ENCODE measurements at places on chromosomes 1 and 21.

- DNase-seq, result no peak
Observed at GRCh38 chr1:110870721-110871388, 2.1 kb upstream of the CD53 start.

DNA sequence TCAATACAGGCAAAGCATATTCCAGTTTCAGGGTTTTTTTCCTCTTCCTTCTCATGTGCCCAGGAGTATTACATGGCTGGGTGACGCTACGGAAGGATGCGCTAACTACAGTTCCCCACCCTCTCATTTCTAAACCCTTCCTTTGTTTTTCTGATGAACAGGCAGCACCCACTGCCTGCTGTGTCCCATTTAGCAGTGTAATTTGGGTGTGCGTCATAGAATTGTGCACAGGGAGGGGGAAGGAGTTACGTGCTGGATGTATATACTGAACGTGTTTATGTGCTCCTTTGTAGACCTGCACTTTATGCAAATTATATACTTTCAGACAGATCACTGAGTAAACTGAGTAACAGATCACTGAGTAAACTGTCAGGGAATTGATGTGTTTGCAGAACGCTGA is 44.5 kb downstream of the ELAPOR1 start:
- no peak for DNase-seq

DNA sequence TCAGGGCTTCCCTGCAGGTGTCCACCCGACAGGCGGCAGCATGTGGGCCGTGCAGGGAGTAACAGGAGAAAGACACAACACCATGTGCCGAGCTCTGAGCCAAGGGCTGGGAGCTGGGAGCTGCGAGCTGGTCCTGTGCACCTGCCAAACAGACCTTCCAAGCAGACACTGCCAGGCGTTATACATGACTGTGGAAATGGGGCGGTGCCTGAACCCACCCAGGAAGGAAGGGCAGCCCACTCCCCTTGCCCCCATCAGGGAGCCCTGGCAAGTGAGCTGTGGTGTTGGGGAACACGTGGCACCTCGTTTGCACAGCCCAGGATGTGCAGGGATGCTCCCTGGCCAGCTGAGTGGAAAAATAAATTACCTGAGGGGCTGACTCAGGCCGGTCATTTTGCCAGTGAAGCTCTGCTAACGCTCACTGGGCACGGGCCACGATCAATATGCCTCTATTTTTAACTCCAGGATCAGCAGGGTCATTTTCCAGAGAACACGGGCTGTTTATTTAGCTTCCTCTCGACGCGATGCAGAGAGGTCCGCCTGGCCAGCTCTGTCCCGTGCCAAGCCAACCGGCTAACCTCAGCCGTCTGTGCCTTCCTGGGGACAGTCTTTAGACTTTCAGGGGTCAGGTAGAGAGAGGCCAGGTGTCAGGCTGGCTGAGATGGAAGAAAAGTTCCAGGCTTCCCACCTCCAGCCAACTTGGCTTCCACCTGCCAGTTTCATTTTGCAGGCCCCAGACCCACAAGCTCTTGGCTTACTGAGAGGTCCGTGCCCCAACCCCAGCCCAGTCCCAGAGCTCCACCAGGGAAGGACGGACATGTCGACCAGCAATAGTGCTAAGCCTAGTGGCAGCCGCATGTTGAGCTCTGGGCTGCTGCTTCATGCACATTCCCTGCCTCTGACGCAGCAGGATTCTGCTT is 196.7 kb upstream of the VAMP3 start:
- no peak for DNase-seq

GRCh38 chr1:153597206-153597605 is 15.7 kb downstream of the S100A16 start:
- no peak for DNase-seq

DNA sequence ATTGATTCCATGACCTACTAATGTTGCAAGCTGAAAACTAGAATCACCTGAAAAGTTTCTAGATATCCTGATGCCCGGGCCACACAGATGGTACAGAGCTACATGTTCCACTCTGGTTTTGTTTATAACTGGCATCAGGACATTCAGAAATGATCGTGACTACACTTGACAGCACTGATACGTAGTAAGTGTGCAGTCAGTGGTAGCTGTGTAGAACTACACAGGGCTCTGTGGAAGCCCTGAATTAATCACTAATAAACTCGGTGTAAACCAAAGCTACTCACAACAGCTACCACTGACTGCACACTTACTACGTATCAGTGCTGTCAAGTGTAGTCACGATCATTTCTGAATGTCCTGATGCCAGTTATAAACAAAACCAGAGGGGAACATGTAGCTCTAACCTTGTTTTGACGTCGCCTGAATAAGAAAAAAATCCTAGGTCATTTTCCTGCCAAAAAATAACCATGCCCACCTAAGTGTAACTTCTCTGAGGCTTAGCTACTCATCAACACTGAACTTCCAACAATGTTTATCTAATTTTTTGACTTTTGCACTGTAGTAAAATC is 149.7 kb downstream of the TGFBR3 start:
- DNase-seq, result no peak

- no peak for DNase-seq
Observed at GRCh38 chr1:2348346-2349325, 42.7 kb downstream of the MORN1 start.

DNA sequence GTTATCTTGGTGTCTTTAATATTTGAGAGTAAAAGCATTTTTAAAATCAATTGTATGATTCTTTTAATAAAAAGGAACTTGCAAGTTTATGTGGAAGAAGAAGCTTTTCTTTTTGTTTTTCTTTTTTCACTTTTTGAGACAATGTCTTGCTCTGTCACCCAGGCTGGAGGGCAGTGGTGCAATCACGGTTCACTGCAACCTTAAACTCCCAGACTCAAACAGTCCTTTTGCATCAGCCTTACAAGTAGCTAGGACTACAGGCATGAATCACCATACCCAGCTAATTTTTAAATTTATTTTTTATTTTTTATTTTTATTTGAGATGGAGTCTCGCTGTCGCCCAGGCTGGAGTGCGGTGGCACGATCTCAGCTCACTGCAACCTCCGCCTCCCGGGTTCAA is 34.1 kb downstream of the CMPK1 start:
- no peak for DNase-seq

GRCh38 chr1:77133731-77134358 is 85.4 kb downstream of the PIGK start:
- DNase-seq, result no peak

GRCh38 chr1:212667223-212668139 is 32.2 kb downstream of the BATF3 start:
- DNase-seq, result peak; percentile 61

GRCh38 chr21:42232176-42232825 is 13.4 kb downstream of the ABCG1 start:
- peak; percentile 34 for DNase-seq

DNA sequence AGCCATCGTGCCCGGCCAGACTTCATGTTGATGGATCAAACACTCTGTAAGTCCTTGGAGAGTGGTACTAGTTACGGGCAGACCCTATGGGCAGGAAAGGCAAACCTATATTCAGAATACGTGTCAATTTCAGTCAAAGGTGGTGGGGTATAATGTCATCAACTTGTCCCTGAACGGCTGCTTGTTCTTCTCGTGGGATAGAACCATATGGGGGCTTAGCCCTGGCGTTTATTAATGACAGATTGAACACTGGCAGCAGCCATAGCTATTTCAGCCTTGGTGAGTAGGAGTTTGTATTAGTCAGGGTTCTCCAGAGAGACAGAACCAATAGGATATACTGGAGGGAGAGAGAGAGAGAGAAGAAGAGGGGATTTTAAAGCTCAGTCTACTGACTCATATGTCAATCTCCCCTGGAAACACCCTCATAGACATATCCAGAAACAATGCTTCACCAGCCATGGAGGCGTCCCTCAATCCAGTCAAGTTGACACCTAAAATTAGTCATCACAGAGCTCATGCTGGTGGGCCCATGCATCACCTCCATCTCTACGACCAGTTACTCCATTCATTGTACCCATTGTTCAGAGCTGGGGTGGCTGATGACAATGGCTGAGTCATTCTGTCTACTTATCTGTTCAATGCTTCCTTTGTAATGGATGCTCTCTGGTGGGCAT is 16.1 kb upstream of the AQP10 start:
- no peak for DNase-seq

DNA sequence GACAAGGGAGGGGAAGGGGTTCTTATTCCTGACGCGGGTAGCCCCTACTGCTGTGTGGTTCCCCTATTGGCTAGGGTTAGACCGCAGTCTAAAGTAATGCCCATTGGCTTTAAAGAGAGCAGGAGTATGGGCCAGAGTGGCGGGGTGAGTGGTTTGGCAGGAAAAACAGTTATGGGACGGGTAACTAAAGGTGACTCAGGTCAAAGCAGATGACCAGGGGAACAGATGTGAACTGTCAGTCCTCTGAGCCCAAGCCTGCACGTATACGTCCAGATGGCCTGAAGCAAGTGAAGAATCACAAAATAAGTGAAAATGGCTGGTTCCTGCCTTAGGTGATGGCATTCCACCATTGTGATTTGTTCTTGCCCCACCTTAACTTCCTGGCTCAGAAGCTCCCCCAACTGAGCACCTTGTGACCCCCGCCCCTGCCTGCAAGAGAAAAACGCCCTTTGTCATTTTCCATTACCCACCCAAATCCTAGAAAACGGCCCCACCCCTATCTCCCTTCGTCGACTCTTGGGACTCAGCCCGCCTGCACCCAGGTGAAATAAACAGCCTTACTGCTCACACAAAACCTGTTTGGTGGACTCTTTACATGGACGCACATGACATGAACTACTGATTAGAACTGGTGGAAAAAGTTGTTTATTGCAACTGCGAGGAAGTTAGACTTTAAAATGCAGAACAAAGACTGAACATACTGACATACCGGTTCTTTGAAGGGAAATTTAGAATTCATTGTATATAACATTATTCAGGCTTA is 758 bp upstream of the ATAD3B start:
- no peak for DNase-seq

DNA sequence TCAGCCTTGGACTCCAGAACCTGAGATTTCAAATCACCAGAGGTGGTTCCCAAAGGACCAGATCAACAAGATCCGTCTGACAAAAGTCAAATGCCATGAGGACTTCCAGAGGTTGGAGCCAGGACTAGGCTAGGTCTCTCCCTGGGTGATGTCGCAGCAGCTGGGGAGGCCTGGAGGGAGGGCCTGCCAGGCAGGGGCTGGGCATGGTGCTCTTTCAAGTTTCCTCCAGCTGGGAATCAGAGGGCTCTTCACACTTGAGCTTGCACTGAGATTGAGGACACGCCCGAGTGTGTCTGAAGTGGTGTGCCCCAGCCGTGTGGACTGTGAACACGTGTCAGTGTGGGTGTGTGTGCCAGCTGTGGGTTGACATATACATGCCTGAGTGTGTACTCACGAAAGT is 21.3 kb upstream of the RSPO1 start:
- DNase-seq, result no peak
